ENCODE measurements at places on chromosomes 1 and 21.

DNA sequence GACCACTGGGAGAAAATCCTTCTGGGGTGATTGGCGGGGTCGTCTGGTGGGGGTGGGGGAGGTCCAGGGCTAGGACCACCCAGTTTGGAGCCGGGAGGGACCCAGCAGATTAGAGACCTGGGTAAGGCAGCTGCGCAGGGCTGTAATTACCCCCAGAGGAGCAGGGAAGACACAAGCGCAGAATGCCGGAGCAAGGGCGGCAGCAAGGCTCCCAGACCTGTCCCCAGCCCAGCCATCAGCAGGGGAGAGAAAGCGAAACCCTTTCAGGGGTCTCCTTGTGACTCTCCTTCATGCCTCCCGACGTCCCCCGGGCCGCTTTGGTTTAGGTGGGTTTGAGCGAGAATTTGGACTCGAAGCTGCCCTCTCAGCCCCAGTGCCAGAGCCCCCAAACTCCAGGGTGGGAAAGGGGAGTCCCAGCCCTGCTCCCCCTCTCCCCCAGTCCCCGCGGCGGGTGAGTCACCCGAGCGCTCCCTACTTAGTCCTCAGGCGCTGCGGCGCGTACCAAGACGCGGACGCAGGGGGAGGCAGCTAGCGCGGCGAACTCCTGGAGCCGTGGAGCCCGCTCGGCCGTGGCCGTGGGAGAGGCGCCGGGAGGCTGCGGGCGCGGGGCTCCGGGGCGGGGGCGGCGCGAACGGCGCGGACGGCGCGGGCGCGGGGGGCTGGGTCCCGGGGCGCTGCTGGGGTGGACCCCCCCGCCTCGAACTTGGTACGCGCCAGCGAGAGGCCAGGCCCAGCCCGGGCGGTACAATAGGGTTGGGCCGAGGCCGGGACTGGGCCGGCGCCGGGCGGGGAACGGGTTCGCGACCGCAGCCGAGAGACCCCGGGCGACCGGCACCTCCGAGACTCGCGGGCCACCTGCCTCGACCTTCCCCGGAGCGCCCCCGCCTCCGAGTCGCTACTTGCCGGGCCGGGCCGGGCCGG is at the start of gene MAP7D1:
Gene MAP7D1, plus strand, starts transcription at position 753 of the 921 bp plus-strand sequence. CDS start 258 bp downstream, outside the sequence.
- peak; percentile 88 for DNase-seq

DNA sequence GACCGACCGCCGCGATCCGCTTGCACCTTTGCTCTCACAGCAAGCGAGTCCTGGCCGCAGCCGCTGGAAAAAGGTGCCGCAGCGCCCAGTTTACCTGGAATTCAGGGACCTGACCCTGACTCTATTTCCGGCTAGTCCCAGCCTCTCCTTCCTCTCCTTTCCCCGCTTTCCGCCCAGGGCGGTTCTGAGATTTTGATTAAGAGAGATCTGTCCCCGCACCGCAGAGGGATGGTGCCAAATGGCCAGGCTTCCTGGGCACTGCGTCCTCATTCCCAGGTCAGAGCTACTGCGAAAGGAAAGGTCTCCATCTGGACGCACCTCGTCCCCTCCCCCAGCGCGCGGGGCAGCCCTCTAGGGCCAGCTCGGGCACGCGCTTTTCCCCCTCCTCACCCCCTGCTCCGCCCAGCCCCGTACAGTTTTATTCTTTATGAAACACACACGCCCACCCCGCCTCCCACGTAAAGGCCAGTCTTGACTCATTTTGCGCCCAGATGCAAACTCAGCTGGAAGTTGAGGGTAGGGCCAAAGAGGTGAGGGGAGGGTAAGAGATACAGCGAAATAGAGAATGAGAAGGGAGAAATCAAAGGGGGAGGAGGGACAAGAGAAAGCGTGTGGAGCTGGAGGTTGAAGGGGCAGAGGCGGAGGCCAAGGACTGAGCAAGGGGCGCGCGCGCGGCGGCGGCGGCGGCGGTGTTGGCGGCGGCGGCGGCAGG is 411.8 kb upstream of the ESRRG start:
- DNase-seq: no peak

DNA sequence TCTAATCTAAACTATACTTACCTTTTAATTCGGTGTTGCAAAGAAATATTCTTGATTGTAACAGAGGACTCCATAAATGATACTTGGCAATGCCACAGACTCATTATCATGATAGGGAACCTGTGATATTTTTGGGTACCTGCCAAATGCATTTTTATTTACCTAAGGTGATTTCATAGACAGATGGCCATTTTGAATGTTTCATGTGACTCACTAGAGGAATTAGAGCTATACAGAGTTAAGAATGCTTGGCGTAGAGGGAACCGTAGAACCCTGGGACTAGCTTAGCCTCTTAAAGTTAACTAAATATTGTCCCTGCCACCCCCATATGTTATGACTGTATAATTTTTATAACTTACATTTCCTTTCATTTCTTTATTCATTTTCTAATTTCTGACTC is 136.1 kb downstream of the DISP1 start:
- no peak for DNase-seq

DNA sequence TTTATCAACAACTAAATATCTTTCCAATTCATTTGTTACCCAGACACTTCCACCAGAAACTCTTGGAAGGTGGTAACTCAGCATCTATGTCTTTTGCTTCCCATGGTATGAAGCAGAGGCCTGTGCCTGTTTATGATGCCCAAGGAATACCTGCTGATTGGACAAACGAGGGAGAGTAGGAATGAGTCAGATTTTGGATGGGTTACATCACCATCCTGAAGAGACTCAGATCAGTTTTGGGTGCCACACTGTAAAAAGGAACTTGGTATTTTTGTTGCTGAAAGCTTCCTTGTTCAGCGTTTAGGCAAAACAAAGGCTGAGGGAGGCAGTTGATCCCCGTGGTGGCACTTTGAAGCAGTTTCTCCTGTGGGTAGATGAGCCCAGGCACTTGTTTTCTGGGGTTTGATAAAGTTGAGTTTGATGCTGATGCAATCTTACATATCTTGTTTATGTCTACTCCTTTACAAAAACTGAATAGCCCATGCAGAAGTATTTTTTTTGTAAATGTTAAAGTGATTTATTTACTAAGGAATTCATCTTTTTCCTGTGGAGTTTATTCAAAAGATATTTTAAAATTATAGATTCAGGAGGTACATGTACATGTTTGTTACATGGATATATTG is 26.7 kb upstream of the CYP4X1 start:
- DNase-seq: no peak

DNA sequence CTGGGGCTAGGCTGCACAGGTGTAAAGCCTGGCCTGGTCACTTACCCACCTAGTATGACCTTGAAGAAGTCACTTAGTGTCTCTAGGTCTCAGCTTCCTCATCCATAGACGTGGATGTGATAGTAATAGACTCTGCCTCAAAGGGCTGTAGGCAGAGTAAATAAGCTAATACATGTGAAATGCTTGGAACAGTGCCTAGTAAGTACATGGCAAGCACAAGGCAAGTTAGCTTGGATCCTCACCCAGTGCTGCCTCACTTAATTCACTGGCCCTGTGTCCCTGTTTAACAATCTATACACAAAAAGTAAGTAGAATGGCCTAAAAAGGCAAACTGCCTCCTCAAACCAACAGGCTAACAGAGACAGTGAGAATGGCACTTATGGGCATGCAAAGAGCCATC is 167.8 kb downstream of the PIGK start:
- no peak for DNase-seq

- DNase-seq: no peak
Measured at GRCh38 chr1:184296466-184297243, 90.2 kb upstream of the C1orf21 start.

DNA sequence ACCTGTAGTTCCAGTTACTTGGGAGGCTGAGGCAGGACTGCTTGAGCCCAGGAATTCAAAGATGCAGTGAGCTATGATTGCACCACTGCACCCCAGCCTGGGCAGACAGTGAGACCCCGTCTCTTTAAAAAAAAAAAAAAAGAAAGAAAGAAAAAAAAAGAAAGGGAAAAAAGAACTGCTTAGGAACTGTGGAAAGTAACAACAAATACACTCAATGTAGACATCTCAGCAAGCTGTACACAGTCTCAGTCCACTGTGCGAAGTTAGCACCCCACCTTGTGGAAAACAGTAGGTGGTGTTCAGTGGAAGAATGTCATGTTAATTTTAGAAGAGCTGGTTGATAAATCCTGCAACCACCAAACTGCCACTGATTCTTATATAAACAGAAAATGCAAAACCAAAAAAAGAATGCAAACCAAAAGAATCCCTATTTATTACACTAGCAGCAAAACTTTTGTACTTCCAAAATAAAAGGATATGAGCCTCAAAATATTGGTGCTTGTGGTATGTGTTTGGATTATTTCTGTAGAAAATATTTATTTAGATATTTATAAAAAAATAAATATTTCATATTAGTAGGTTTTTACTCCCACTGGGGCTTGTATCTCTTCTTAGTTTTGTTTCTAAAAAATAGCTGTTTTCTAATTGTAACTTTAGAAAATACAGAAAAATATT is 31.1 kb downstream of the ALG14 start:
- DNase-seq: no peak

DNA sequence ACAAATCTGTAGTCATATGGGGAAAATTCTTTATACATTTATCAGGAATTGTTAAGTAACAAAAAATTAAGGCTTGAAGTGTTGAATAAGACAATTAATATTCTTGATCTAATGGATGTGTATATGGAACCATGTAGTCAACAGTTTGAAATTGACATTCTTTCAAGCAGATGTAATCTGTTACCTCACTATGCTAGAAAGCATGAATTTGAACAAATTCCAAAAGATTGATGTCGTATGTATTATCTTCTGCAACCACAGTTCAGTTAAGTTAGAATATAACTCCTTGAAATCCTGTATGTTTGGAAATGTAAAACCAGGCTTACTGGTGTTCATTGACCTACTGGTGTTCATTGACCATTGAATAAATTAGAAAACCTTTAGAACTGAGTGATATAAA is 16.1 kb downstream of the CCDC18 start:
- DNase-seq: no peak

- no peak for DNase-seq
Measured at GRCh38 chr1:25657883-25658760, 41.5 kb downstream of the MAN1C1 start.

GRCh38 chr21:26887251-26887650 is 42.0 kb upstream of the ADAMTS1 start:
- DNase-seq: no peak

DNA sequence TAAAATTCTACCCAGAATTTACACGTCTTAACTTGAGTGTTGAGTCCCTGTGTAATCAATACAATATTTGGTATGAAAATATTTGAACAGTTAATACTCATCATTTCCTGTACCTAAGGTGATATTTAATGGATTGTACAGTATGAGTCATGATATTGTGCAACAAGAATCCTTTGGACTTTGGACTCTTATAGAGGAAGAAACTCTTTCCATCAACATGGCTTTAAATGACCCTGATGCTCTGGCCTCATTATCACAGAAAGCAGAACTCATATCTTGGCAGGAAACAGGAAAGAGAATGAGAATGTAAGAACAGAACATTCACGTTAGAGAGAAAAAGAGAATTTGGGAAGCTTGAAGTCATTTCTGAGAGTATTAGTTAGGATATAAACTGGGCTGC is 168.8 kb upstream of the B3GALT2 start:
- DNase-seq: no peak

- DNase-seq: no peak
Measured at GRCh38 chr1:175530622-175531375, 212.6 kb downstream of the TNR start.

- peak; percentile 61 for DNase-seq
Measured at GRCh38 chr1:44405031-44405797, at the start of gene RNF220. Gene RNF220 (plus strand): TSS chr1:44405255.

DNA sequence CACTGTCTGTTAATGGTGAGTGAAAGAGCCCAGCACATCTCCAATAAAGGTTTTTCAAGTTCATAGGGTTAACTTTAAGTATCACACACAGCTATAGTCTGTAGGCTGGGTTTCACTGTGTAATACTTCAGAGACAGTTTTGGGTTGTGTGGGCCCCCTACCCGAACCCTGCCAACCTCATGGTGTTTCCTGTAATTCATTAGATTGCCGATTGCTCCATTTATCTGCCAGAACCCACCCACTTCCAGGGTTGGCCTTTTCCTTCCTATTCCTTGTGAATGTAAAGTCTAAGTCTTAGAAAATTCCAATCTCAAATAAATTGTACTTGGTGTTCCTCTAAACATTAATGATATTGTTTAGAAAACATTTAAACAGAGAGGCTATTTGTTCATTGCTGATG is 43.6 kb downstream of the CTTNBP2NL start:
- no peak for DNase-seq

GRCh38 chr21:30148906-30149305 is 17.7 kb downstream of the CLDN17 start:
- DNase-seq: no peak

DNA sequence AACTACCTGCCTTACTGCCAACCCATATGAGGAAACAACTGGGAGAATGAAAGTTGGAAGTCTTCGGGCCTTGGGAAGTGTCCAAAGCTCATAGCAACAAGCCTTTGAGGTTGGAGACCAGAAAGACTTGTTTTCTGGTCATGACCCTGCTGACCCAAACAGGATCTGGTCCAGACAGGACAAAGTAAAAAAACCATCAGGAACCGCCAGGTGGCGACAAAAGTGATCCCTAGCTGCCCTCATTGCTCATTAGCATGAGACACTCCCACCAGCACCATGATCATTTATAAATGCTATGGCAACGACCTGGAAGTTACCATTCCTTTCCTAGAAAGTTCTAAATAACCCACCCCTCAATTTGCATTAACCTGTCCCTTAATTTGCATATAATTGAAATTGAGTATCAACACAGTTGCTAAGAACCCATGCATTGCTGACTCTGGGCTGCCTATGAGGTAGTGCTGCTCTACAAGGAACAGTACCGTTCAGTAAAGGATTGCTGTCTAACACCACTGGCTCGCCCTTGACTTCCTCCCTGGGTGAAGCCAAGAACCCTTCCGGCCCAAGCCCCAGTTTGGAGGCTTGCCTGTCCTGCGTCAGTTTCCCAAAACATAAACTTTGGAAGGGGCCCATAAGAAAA is 89.0 kb downstream of the URB2 start:
- peak; percentile 52 for DNase-seq

DNA sequence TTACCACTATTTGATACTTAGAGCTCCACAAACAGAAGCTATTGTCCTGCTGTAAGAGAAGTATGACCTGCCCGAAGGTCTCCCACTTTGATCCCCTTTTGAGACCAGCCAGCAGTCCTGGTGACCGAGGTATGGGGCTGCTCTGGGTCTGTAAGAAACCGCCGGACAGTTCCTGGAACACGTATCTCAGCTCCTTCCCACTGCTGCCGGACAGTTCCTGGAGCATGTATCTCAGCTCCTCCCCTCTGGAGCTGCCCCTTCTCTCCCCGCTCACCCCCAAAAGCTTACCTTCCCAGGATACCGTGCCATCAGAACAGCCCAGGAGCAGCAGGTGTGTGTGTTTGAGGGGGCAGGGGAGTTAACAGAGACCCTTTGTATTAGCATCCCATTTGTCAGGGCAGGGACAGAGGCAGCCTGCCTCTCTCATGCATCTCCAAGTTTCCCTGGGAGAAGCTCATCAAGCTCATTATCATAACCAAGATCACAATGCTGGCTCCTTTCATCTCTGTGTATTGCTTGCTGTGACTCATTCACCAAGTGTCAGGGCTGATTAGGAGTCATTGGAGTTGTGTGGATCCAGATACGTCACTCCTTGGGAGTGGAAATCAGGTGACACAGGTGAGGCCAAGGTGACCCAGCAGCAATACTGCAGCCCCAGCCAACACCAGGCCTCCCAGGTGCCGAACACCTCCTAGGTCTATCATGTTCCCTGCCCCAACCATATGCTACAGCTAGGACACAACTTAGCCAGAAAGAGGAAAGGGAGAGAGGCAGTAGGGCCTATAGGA is 25.3 kb downstream of the OPTC start:
- DNase-seq: no peak

- no peak for DNase-seq
Measured at GRCh38 chr21:19120591-19120990, 717.0 kb upstream of the TMPRSS15 start.

GRCh38 chr1:200653022-200653462 is 16.7 kb downstream of the DDX59 start:
- DNase-seq: no peak
